GM10248 (cell line): ENCODE measurements at places on chromosomes 1 and 21.

DNA sequence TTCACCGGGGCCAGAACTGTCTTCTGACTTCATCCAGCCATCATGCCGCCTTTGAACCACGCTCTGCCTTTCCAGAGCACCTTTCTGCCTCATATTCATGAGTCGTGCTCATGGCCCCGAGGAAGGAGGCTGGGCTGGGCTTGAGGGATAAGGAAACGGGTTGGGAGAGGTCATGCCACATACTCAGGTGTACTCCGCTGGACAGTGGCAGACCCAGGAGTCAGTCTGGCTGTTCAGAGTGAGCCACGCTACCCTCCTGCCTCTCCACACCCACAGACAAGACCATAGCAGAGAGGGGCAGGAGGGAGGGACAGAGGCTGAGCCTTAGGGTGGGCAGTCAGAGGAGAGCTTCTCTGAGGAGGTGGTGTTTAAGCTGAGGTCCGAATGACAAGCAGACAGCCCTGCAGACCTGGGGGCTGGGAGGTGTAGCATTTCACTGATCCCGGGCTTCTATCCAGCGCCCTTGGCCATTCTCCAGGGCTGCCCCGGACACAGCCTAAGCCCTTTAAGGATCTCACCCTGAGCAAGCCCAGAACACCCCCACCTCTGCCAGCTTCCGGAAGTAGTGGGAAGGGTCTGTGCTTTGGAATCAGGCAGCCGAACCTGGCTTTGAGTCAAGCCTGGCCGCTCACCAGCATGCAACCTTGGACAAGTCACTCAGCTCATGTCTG is 102.3 kb downstream of the LACTBL1 start:
- DNase-seq, result no peak

DNA sequence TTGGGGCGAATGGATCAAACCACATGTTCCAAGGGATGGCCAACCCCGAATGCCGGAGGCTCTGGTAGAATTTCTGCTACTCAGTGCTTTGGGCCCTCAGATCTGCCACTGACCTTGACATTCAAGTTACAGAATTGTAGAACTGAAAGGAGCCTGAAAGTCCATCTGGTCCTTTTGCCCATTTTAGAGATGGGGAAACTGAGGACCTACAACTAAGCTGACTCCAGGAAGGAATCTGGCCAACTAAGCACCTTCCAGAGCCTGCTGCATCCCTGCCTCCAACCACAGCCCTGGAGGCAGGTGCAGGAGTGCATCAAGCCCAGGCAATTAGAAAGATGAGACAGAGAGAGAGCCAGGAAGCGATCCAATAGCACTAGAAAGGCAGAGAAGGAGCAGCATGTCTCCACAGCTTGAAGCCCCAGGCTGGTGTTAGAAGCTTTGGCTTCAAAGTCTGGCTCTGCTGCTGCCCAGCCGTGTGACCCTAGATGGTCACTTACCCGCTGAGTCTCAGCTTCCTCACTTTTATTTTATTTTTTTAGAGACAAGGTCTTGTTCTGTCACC is 1.3 kb upstream of the CTRC start:
- no peak for DNase-seq

DNA sequence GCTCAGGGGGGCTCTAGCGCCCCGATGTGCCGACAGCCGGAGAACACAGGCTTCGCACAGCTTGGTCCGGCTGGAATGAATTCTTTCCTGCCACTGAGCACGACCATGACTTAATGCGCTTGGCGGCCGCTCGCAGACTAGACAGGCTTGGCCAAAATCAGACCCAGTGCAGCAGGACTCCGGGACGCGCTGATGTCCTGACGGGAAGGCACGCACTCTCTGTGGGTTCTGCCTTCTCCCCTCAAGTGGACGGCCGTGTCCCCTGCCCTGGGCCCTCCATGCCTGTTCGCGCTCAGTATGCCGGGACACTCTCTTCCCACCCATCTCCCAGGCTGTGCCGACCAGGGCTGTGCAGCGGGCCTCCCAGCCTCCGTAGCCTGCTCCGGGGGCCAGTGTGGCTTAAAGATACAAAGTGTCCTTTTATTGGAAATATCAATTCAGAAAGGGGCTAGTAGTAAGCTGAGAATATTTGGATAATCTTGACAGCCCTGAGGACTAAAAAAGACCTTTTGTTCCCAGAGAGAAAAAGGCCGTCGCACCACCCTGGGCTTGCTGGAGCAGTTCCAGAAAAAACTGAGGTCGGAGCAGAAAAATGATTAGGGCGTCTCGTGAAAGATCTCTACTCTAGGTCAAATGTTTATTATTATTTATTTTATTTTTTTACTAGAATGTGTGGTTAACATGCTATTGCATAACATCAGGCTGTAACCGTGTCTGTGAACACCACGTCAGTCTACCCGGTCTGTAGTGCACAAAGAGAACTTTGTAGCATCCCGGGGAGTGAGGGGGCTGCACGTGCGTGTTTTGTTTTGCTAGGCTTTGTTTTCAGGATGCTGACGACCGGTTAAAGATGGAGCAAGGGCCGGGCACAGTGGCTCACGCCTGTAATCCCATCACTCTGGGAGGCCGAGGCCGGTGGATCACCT is 88.1 kb upstream of the ARHGEF16 start:
- no peak for DNase-seq

- DNase-seq, result peak; percentile 48
Observed at GRCh38 chr21:36156815-36157670, at the start of gene DOP1B. Gene DOP1B, plus strand, starts transcription at chr21:36156824. Its CDS starts 7,910 bp downstream, at chr21:36164734.

DNA sequence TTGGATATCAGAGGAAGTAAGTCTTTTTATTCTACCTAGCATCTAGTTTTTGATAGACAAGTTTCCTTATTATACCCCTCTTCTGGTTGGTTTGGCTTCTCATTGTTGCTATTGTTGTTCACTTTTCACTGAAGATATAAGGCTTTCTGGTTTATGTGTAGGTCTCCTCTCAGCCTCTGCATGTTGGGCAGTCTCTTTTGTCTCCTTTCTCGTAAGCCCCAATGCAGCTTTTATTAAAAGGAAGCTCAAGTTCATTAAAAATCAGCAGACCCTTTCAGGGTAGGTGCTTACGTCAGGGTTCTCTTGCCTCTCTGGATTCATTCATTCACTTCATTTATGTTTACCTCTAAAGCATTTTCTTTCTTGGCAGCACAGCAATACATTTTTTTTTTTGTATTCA is 4.8 kb upstream of the DHX9 start:
- DNase-seq, result no peak

DNA sequence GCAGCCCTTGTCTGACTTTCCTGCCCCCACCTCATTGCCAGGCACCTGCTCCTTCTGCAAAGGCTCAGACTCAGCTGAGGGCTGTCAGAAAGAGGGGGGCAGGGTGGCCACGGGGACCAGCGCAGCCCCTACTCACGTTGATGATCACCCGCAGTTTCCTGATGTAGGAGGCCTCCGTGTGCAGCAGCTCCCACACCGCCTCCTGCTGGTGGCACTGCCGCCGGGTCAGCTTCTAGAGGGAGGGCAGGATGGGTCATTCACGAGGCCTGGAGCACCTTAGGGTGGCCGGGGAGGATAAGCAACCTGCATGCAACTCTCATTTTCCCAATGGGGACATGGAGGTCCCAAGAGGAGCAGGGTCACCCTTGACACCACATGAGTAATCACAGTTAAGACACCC is 6.4 kb upstream of the TNFRSF25 start:
- no peak for DNase-seq

DNA sequence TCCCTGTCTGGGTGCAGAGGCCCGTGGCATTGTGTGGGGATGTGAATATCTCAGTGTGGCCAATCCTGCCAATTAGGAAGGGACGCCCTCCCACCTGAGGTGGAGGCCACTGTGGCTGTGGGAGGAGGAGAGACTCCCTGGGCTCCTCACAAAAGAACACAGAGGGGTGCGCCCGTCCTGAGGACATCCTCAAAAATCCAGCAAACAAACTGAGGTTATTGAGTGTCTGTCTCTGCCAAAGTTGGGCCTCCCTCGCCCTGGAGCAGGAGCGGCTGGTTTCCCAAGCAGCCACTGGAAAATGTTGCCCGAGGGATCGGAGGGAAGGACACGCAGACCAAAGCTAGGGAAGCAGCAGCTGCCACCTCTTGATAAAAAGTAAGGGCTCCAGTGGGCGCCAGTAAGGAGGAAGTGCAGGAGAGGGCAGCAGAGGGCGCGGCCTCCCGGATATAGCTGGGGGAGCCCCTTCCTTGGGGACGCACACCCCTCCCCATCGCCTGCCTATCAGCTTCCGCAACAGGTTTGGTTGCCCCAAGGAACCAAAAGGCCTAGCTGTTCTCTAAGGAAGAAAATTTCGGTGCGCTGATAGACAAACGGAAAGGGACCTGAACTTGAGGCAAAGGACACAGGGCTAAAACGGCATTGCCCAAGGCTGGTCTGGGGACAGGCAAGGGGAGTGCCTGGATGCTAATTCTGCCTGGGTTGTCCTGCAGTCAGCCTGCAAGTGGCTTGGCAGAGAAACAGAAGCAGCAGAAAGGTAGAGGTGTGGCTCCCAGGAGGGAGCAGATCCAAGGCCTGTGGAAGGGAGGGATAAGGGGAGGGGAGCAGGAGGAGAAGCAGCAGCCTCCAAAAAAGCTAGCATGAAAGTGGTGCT is 1.7 kb upstream of the GRIK3 start:
- peak; percentile 34 for DNase-seq

DNA sequence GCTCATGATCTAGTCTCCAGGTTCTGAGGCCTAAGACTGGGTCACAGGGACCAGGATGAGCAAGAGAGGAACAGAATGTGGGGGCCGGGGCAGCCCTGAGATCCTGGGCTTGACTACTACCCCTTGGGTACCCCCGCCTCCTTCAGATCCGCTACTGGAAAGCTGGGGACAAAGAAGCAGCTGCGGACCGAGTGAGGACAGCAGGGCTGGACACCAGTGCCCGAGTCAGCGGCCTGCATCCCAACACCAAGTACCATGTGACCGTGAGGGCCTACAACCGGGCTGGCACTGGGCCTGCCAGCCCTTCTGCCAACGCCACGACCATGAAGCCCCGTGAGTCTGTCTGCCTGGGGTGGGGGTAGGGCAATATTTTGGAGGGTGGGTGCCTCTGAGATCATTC is 12.5 kb downstream of the TMEM81 start:
- DNase-seq, result no peak

DNA sequence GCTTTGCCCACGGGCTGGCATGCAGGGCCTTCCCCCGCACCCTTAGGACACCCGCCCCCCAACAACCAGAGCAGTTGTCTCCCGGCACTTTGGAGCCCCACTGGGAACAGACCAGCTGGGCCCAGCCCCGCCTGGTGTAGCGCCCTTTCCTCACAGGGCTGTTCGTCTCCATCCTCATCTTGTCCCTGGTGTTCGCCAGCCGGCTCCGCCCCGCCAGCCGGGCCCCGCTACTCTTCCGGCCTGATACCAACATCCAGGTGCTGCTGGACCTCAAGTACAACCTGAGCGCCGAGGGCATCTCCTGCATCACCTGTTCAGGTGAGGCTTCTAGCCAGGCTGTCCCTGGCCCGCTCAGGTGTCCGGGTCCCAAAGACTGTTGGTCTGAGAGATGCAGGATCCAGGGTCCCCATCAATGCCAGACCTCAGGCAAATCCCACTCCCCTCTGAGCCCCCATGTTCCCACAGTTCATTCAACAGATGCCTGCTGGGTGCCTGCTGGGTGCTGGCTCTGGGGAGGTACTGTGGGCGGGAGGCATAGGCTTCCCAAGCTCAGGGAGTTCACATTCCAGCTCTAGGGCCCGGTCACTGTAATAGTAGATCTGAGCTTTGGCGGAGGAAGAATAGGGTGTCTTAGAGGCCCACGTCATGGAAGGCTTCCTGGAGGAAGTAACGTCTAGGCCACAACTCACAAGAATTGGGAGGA is 41.7 kb downstream of the DISP3 start:
- no peak for DNase-seq

GRCh38 chr21:44049606-44050005 is 37.5 kb downstream of the TRAPPC10 start:
- DNase-seq, result no peak

DNA sequence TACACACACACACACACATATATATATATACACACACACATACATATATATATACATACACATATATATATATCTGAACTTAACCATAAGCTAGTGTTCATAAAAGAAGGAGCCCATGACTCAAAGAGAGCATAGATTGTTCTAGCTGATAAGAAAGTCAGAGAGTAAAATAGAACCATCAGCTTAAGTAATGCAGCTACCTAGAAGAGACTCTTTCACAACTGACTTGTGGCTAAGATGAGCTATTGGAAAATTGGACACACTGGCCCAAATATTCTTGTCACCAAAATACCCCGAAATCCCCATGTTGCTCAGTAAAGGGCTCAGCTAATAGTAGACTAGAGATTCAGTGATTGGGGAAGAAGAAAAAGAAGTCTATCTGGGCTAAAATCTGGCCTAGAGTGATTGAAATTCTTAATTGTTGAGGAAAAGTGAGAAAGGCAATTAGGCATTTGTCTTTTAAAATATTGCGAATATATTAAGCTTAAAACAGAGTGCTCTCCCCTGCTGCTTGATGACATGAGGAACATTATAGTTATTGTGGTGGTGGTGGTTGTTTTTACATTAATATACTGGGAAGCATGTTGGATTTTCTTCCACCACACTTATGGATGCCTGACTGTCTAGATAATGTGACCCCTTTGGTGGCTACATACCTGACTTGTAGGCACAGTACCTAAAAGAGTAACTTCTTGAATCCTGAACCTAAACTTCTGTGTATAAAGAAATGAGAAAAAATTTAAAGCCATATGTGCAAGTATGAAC is 6.3 kb downstream of the SLAMF1 start:
- no peak for DNase-seq

DNA sequence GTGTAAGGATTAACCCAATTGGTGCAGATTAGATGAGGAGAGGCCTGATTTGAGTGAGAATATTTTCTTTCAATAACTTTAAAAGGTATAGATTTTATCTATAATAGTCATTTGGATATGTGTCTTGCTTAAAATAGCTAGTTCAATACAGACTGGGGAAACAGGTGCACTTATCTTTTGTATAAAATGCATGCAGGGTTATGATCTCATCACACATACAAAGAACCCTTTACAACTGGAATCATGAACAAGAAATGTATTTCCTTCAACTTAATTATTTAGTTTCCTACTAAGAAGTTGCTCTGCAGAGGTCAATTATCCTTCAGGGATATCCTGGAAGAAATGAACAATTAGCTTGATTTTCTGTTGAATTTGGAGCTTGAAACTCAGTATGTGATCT is 259.6 kb downstream of the PTBP2 start:
- DNase-seq, result no peak

DNA sequence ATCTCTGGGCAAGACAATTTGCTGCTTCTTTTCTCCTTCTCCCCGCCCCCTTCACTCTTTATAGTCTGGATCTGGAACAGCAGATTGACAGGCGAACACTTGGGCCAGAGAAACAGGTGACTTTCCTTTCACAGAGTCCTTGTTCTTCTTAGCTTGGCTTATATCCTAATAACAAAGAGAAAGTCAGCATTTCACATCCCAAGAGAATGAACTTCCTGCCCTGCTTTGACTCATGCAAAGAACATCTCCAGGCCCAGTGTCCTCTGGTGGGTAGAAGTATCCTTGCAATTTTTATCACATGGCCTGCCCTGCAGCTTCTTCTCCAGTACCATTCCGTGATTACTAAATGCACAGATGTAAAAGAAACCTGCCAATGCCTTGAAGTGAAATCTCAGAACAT is 764.4 kb downstream of the ADGRL2 start:
- DNase-seq, result no peak

DNA sequence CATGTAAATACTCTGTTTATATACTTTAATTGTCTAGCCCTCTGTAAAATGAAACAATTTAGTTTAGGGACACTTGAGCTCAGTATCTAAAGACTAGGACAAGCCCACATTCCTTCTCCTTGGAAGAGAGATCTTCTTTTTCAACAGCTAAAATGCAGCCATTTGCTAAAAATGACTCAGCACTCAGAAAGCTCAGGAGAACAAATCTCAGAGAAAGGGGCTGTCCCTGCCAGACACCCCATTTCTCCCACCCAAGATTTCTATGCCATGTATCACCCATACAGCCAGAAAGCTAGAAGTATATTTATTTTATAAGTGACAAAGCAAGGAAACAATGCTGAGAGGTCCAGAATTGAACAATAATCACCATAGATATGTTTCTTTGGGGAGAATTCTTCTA is 23.2 kb upstream of the PRDX6 start:
- DNase-seq, result no peak
